ENCODE measurements at places on chromosomes 12 and 14. TPM values are rescaled to one million over a fixed set of nuclear protein-coding genes. Genes with fewer than 3 reads are reported as not detected.

DNA sequence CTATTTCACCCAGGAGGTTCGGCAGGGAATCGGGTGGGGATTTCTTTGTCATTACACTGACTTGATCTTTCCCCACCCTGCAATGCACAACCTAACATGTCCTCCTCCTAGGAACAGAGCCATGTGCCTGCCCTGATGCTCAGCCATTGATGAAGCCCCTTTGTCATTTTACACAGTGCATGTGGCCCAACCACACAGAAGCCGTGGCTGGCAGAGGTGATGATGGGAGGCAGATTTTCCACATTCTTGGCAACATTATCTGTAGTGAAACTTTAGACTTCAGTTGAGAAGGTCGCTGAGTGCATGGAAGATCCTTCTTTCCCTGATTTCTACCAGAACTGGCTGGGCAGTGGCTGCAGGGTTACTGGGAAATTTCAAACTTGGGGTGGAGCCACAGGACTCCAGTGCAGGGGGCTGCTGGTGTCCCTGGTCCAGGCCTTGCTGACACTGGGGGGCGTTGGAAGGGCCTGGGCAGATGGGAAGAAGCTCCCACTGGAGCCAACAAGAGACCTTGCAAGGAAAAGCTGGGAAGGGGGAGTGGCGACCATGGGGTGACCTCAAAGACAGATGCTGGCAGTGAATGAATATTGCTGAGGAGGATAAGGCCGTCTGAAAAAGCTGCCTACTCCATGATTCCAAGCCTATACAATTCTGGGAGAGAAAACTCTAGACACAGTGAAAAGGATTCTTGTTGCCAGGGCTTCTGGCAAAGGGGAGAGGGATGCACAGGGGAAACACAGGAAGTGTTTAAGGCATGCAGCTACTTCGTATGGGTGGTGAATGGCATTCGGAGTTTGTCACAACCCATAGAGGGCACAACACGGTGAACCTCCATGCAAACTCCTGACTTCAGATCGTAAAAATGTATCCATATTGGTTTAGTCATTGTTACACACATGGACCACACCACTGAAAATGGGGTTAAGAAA is 41.8 kb upstream of the P2RX7 start:
- H3K4me3 ChIP-seq, result no peak overlapping the region
- H3K27me3 ChIP-seq, result peaks cover 7% of the 10 kb centered on the region
- DNase-seq, result no peak
- H3K4me1 ChIP-seq, result 0 out of 2 replicates have a peak, but pooled peaks cover 2% of the 10 kb centered on the region
- no peak overlapping the region for H3K27ac ChIP-seq

DNA sequence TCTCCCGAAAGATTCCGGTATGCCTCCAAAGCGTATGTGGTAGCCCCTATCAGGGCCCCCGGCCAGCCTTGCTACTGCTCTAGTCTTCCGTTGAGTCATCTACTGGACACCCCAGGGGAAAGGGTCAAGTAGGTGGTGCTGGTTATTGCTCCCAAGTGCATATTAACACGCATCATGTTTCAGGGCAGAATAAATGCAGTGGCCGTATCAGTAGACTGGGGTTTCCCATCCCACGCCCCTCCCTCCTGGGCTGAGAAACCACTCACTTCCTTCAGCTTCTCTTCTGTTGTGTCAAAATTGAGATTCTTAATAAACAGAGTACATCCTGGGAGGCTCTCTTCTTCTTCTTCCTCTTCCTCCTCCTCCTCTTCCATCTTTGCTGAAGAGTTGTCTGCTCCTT is 39.3 kb downstream of the RBM19 start:
- H3K4me3 ChIP-seq, result no peak overlapping the region
- no peaks in the 10 kb centered on the region for H3K27me3 ChIP-seq
- H3K27ac ChIP-seq, result no peak overlapping the region

GRCh38 chr14:81331229-81332021 is 68.7 kb downstream of the STON2 start:
- H3K4me1 ChIP-seq, result no peaks in the 10 kb centered on the region
- H3K27ac ChIP-seq, result no peak overlapping the region
- no peaks in the 10 kb centered on the region for H3K27me3 ChIP-seq
- H3K36me3 ChIP-seq, result no peaks in the 10 kb centered on the region
- H3K4me3 ChIP-seq, result no peak overlapping the region
- DNase-seq, result no peak

The RAPGEF3 gene
- 6.7 TPM for total RNA-seq

DNA sequence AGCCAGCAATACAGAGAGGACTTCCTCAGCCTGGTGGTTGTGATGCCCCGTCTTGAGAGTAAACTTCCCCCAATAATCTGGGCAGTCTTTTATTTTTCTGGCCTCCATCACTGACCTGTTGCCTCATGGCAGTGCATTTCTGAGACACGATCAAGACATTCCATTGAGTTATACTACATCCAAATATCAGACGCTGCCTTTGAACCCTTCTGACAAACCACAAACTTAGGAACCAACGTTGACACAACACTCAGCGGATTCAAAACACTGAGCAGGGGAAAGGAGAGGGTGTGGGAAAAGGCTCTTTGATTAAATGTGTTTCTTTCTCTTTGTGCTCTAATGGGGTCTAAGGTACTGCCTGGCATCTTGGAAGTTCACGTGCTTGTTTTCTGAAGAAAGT is 100.7 kb upstream of the TBX5 start:
- peaks cover 4% of the 10 kb centered on the region for H3K27me3 ChIP-seq
- H3K4me1 ChIP-seq, result no peaks in the 10 kb centered on the region
- H3K4me3 ChIP-seq, result no peak overlapping the region
- DNase-seq, result no peak
- H3K36me3 ChIP-seq, result no peaks in the 10 kb centered on the region

The KRT4 gene
- not detected for total RNA-seq

GRCh38 chr14:105255021-105255507 is 6.7 kb downstream of the BTBD6 start:
- DNase-seq, result no peak

The GPR65 gene
- not detected for total RNA-seq

- H3K27me3 ChIP-seq, result no peaks in the 10 kb centered on the region
- peak; percentile 29 for DNase-seq
- H3K36me3 ChIP-seq, result no peaks in the 10 kb centered on the region
- no peak overlapping the region for H3K27ac ChIP-seq
Measured at GRCh38 chr12:30811966-30812365, 57.2 kb upstream of the CAPRIN2 start.

DNA sequence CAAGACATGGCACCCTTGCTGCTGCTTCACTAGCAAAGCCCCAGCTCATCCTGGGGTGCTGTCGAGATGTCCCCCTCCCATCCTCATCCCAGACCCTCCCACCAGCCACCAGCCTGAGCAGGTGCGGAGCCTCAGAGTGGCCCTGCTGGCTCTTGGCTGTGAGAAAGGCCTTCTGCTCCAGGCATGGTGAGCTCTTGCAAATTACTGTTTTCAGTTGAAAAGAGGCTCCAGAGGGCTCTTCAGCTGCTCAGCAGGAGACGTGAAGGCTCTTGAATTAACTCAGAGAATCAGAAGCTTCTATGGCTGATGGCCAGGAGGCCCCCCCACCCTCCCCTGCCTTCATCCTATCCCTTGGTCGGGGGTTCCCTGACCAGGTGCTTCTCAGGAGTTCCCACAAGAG is 44.1 kb downstream of the WSCD2 start:
- no peaks in the 10 kb centered on the region for H3K36me3 ChIP-seq
- peaks cover 18% of the 10 kb centered on the region for H3K4me1 ChIP-seq
- no peaks in the 10 kb centered on the region for H3K27me3 ChIP-seq

DNA sequence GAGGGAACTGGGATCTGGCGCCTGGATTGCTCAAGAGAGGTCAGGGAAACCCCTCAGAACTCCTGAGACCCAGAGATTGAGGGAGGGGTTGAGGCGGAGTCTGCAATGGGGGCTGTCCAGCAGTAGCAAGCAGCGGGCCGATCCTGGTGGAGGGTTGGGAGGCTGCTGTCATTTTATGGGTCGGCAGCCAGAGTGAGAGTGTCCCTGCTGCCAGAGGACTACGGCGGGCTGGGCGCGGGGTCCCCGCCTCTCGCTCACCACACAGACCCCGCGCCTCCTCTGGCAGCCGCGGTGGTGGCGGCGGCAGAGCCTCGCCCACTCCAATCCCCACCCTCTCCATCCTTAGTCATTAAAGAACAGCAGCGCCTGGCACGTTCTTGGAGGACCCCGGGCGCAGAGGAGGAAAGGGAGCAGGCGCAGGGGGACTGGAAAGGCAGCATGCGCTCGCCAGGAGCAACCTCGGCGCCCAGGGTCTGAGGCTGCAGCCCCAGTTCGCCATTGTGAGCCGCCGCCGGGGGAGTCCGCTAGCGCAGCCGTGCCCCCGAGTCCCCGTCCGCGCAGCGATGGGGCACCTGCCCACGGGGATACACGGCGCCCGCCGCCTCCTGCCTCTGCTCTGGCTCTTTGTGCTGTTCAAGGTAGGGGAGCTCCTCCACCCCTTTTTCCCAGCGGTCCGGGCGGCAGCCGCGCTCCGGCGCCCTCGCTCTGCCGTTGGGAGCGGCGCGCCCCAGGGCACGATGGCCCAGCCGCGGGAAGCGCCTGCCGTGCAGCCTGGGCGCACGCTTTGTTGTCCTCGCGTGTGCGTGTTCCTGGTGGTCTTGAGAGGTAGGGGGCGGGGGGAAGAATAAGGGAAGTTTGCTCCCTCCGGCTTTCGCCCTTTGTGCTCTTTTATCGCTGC is at the start of gene PTPRO:
TSS of gene PTPRO (plus strand) at position 345 of the 898 bp plus-strand sequence.
- peak within 1 kb of the TSS; percentile 62 for H3K4me3 ChIP-seq
- peak; percentile 77 for DNase-seq
- no peaks in the 10 kb centered on the region for H3K36me3 ChIP-seq
- H3K27me3 ChIP-seq, result peaks cover 3% of the 10 kb centered on the region
- no peaks in the 10 kb centered on the region for H3K4me1 ChIP-seq

The DBX2 gene
- not detected for total RNA-seq

DNA sequence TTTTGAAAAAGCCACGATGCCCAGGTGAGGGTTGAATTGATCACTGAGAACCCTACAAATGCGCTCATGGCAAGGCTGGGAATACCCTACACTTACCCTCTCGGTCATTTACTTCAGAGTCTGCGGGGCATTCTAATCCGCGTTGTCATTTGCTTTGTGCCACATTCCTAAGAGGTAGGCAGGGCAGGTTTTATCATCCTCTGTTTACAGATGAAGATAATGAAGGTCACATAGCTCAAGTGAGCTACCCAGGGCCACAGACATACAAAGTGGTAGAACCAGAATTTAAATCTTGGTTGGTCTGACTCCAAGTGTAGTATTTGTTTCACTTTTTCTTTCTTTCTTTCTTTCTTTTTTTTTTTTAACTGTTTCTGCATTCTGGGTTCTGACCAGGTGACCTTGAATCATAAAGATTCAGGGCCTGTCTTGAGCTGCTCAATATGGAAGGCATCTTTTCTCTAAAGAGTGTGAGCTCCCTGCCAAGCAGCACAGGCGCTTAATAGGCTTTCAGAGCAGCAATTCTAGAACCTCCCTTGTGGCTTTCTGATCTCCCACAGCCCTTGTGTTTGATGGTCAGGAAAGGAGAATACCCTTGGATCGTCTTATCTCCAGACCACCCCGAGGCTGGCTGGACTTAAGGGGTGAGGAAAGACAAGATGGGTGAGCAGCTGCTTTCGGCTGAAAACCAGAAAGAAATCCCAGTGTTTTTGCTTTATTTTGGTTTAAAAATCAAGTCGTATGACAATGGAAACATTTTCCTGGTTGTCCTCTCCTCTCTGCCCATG is 662 bp upstream of the BATF start:
- no peaks in the 10 kb centered on the region for H3K27me3 ChIP-seq
- DNase-seq, result no peak
- H3K27ac ChIP-seq, result no peak overlapping the region
- no peak overlapping the region for H3K4me3 ChIP-seq
- no peaks in the 10 kb centered on the region for H3K36me3 ChIP-seq

The IQSEC3 gene
- total RNA-seq, result 3.6 TPM

GRCh38 chr12:34406996-34407300 is 384.7 kb downstream of the ALG10 start:
- H3K27ac ChIP-seq, result no peak overlapping the region
- H3K4me3 ChIP-seq, result no peak overlapping the region
- H3K4me1 ChIP-seq, result no peaks in the 10 kb centered on the region
- no peaks in the 10 kb centered on the region for H3K27me3 ChIP-seq
- no peaks in the 10 kb centered on the region for H3K36me3 ChIP-seq

GRCh38 chr12:562634-563033 is 100.6 kb downstream of the NINJ2 start:
- no peak for DNase-seq
- H3K36me3 ChIP-seq, result no peaks in the 10 kb centered on the region
- H3K4me1 ChIP-seq, result no peaks in the 10 kb centered on the region

GRCh38 chr12:96073346-96074330 is 38.3 kb upstream of the LTA4H start:
- H3K4me1 ChIP-seq, result peaks cover 2% of the 10 kb centered on the region
- no peak for DNase-seq
- H3K27me3 ChIP-seq, result no peaks in the 10 kb centered on the region
- no peak overlapping the region for H3K4me3 ChIP-seq

DNA sequence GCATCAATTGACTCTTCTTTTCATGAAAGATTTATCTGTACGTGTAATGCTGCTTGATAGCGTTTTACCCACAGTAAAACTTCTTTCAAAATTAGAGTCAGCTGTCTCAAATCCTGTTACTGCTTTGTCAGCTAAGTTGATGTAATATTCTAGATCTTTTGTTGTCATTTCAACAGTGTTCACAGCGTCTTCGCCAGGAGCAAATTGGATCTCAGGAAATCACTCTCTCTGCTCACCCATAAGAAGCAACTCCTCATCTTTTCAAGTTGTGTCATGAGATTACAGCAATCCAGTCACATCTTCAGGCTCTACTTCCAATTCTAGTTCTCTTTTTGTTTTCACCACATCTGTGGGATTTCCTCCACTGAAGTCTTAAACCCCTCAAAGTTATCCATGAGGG is 9.5 kb downstream of the PCNX1 start:
- H3K36me3 ChIP-seq, result peaks cover 5% of the 10 kb centered on the region
- H3K27me3 ChIP-seq, result no peaks in the 10 kb centered on the region
- DNase-seq, result no peak
- no peak overlapping the region for H3K4me3 ChIP-seq
- H3K4me1 ChIP-seq, result no peaks in the 10 kb centered on the region

The PTPRO gene
- 2.0 TPM for total RNA-seq

The SLC17A8 gene
- 0.11 TPM for total RNA-seq

The IFNG-AS1 gene
- total RNA-seq, result not detected

DNA sequence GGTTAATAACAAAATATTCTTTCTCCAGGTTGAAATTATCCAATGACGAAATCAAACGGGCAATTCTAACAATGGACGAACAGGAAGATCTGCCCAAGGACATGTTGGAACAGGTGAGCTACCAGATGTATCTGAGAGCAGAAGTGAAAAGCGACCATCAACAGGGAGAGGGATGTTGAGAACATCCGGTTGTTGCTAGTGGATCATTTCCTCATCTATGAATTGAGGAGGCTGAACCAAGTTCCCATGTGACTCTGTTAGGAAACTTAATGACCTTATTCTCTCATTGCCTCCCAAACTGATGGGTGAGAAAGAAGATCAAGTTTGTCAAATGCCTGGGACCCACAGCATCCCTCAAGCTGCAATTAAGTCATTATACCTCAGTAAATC is 117.7 kb downstream of the GPR135 start:
- H3K27ac ChIP-seq, result no peak overlapping the region
- peaks cover 8% of the 10 kb centered on the region for H3K4me1 ChIP-seq
- no peak overlapping the region for H3K4me3 ChIP-seq
- H3K36me3 ChIP-seq, result peaks cover 3% of the 10 kb centered on the region
- H3K27me3 ChIP-seq, result no peaks in the 10 kb centered on the region

The KRT77 gene
- total RNA-seq, result not detected

The GDF3 gene
- total RNA-seq, result 16.8 TPM

GRCh38 chr12:95583933-95584332 is 32.7 kb upstream of the USP44 start:
- no peaks in the 10 kb centered on the region for H3K27me3 ChIP-seq
- no peak for DNase-seq
- no peaks in the 10 kb centered on the region for H3K4me1 ChIP-seq
- H3K4me3 ChIP-seq, result no peak overlapping the region
- H3K27ac ChIP-seq, result no peak overlapping the region

- no peaks in the 10 kb centered on the region for H3K36me3 ChIP-seq
- DNase-seq, result no peak
- H3K4me3 ChIP-seq, result no peak overlapping the region
- no peaks in the 10 kb centered on the region for H3K4me1 ChIP-seq
Measured at GRCh38 chr12:21392384-21392783, 19.7 kb downstream of the IAPP start.

The ADAMTS20 gene
- 4.5 TPM for total RNA-seq
